Neural crest cell (in vitro differentiated cells): ENCODE measurements at places on chromosomes 5 and 9. TPM values are rescaled to one million over a fixed set of nuclear protein-coding genes. Genes with fewer than 3 reads are reported as not detected.

DNA sequence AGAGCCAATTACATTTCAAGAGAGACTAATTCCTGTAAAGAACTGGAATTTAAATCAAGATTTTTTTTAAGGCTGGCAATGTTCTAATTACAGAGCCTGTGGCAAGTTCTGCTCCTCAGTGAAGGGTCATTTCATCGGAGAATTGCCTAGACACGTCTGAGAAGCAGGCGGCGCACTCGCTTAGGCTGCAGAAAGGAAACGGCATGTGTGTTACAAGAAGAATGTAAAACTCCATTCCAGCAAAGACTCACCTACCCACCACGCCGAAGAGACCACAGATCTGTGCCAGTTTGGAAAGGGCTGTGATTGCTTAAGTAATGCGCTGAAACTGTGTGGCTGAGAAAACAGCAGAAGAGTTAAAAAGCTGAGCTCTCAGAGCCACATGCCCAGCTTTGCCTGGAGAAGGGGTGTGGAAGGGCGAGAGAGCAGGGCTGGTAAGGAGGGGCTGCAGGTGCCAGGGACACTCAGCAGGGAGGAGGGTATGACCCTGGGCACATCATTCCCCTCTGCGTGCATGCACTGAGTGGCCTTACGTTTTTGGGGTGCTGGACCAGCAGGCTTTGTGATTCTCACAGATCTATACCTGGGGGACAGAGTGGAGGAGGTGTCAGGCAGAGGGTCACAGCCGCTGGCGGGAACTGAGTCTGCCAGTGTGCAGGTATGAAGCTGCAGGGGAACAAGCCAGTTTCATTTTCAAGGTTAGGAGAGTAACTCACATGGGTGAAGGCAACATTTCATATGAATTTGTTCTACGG is 17.8 kb upstream of the SLC25A51 start:
- no peak for DNase-seq
- no peaks in the 10 kb centered on the region for H3K27me3 ChIP-seq
- no peaks in the 10 kb centered on the region for H3K36me3 ChIP-seq
- no peak overlapping the region for H3K27ac ChIP-seq
- no peak overlapping the region for H3K4me3 ChIP-seq

Gene BAAT
- 0.16 and 0.30 TPM in 2 replicates for total RNA-seq

Gene BTNL8
- total RNA-seq = not detected in 2 replicates

Gene FBP1
- 0.80 and 0.86 TPM in 2 replicates for total RNA-seq

DNA sequence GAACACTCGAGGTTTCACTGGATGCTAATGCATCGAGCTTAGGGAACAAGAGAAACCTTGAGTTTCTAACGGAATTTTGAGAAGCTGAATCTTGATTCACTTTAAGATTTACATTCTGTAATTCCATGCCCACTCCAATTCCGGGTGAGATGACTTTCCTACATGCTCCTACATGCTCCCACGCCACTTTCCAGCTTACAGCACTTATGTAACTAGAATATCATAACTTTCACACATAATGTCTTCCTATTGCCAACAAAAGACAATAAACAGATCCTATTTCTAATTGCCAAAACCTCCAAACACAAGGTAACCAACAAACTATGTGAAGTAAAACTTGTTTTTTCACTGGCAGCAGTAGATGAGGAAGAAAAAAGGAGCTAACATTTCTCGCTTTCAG is 72.9 kb downstream of the ECPAS start:
- no peak for DNase-seq
- no peak overlapping the region for H3K27ac ChIP-seq
- no peaks in the 10 kb centered on the region for H3K27me3 ChIP-seq
- no peak overlapping the region for H3K4me3 ChIP-seq
- H3K36me3 ChIP-seq = peaks cover 48% of the 10 kb centered on the region

DNA sequence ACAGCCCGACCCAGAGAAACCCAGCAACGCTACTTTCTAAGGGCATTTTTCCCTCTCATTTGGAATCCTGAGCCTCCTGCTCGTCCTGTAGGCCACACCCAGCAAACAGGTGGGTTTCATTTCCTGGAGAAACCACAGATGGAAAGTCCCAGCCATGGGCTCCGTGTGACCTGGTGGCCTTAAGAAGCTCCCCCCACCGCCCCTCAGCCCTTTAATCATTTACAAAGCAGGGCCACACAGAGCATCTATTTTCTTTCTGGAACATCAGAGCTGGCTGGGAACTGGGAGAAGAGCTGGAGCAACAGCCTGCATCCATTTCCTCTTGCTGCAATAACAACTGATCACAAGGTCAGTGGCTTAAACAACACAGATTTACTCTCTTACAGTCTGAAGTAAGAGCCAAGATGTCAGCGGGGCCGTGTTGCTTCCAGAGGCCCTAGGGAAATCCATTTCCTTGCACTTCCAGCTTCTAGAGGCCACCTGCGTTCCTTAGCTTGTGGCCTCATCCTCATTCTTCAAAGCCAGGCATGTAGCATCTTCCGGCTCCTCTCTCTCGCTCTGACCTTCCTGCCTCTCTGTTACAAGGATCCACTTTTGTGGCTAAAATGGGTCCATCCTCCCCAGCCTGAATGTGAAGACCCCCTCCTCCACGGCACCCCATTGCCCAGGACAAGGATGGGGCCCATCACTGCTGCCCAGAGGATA is 40.5 kb downstream of the C9orf50 start:
- DNase-seq = no peak
- peaks cover 41% of the 10 kb centered on the region for H3K4me1 ChIP-seq
- H3K27me3 ChIP-seq = no peaks in the 10 kb centered on the region
- no peaks in the 10 kb centered on the region for H3K36me3 ChIP-seq
- no peak overlapping the region for H3K27ac ChIP-seq

DNA sequence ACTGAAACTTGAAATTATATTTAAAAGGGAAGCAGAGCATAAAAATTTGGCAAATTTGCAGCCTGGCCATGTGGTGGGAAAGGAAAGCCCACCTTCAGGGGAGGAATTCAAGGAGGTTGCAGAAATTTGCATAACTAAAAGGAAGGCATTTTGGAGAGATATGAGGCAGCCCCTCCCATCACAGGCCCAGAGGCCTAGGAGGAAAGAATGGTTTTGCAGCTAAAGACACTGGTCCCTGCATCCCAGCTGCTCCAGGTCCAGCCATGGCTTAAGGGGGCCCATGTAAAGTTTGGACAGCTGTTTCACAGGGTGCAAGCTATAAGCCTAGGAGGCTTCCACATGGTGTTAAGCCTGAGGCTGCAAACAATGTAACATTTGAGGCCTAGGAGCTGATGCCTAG is 212.5 kb downstream of the NNT start:
- no peaks in the 10 kb centered on the region for H3K27me3 ChIP-seq
- H3K4me3 ChIP-seq = no peak overlapping the region
- no peaks in the 10 kb centered on the region for H3K4me1 ChIP-seq
- peaks cover 3% of the 10 kb centered on the region for H3K36me3 ChIP-seq

Gene SLC6A3
- 0.16 and 0.27 TPM in 2 replicates for total RNA-seq

DNA sequence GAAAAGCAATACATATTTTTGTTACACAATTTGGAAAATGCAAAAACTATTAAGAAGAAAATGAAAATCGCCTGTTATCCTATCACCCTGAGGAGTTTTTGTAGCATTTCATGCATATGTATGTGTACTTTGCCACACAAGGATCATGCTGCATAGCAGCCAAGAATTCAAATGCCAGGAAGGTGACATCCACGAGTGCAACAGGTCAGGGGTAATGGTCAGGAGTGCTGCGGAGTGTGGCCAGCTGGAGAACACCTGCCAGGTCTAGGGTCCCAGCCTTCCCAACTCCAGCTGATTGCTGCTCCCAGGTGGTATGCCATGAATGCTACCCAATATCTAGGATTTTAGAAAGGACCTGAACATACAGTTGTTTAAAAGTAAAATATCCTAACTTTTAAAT is 617.1 kb downstream of the PRELID2 start:
- no peak overlapping the region for H3K4me3 ChIP-seq
- H3K27me3 ChIP-seq = no peaks in the 10 kb centered on the region
- H3K4me1 ChIP-seq = no peaks in the 10 kb centered on the region
- peaks cover 12% of the 10 kb centered on the region for H3K36me3 ChIP-seq
- H3K27ac ChIP-seq = no peak overlapping the region

DNA sequence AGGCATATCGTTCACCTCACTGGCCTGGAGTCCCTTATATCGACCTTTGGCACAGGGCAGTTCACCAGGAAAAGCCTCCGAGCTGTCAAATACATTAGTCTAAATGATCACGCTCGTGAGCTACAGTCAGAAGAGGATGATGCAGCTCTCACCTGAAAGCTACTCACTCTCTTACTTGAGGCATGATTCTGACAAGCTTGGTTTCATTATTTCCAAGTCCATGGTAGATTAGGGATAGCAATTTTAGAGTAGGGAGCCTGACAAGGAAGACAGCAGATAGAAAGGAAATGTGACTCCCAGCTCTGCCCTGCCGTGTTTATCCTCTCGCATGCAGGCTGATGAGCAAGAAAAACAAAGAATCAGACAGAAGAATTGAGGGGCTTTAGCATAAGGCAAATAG is 98.0 kb upstream of the MAP1B start:
- H3K4me3 ChIP-seq = no peak overlapping the region

Gene KIAA0825
- 3.4 and 3.5 TPM in 2 replicates for total RNA-seq

DNA sequence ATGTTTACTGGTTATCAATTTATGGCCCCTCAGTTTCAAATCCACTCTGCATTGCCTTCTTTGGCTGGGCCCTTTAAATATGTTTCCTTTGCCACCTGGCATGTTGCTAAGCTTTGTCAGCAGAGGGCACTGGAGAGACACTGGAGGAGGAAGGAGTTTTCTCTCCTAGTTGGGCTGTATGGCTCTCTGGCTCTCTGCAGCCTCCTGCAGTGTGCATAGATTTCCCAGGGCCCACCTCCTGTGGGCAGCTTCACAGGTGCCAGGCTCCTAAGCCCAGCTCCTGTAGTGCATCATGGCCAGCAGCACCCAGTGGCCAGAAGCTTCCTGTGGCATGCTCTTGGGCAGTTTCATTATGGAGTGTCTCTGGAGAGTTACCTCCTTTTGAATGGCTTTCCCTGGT is 23.3 kb downstream of the CAVIN4 start:
- H3K36me3 ChIP-seq = no peaks in the 10 kb centered on the region
- H3K4me3 ChIP-seq = peak overlapping the region; percentile 44
- peak; percentile 52 for DNase-seq
- H3K4me1 ChIP-seq = peaks cover 20% of the 10 kb centered on the region
- peaks cover 22% of the 10 kb centered on the region for H3K27me3 ChIP-seq

Gene CAMK2A
- 0.30 and 0.59 TPM in 2 replicates for total RNA-seq

GRCh38 chr9:126420643-126421564 is 94.3 kb downstream of the MVB12B start:
- H3K27me3 ChIP-seq = no peaks in the 10 kb centered on the region

- no peak overlapping the region for H3K27ac ChIP-seq
- H3K27me3 ChIP-seq = no peaks in the 10 kb centered on the region
- peaks cover 9% of the 10 kb centered on the region for H3K4me1 ChIP-seq
- no peak overlapping the region for H3K4me3 ChIP-seq
Measured at GRCh38 chr9:109401169-109401989, 80.5 kb upstream of the EPB41L4B start.

- no peak for DNase-seq
- peak overlapping the region; percentile 19 for H3K27ac ChIP-seq
- H3K36me3 ChIP-seq = no peaks in the 10 kb centered on the region
- peak overlapping the region; percentile 3 for H3K4me3 ChIP-seq
Measured at GRCh38 chr9:129402931-129403778, 217.7 kb downstream of the C9orf50 start.

Gene SHISAL2B
- 0.55 and 0.93 TPM in 2 replicates for total RNA-seq

Gene INSL6
- not detected in 2 replicates for total RNA-seq

Gene POU5F2
- 0.55 and 0.68 TPM in 2 replicates for total RNA-seq

Gene PCDHGA4
- total RNA-seq = 0.56 and 0.93 TPM in 2 replicates

- H3K4me1 ChIP-seq = peaks cover 3% of the 10 kb centered on the region
- no peak overlapping the region for H3K4me3 ChIP-seq
- no peaks in the 10 kb centered on the region for H3K27me3 ChIP-seq
- H3K36me3 ChIP-seq = no peaks in the 10 kb centered on the region
- DNase-seq = no peak
- no peak overlapping the region for H3K27ac ChIP-seq
Measured at GRCh38 chr5:179129607-179130071, 69.5 kb downstream of the ZNF354C start.

DNA sequence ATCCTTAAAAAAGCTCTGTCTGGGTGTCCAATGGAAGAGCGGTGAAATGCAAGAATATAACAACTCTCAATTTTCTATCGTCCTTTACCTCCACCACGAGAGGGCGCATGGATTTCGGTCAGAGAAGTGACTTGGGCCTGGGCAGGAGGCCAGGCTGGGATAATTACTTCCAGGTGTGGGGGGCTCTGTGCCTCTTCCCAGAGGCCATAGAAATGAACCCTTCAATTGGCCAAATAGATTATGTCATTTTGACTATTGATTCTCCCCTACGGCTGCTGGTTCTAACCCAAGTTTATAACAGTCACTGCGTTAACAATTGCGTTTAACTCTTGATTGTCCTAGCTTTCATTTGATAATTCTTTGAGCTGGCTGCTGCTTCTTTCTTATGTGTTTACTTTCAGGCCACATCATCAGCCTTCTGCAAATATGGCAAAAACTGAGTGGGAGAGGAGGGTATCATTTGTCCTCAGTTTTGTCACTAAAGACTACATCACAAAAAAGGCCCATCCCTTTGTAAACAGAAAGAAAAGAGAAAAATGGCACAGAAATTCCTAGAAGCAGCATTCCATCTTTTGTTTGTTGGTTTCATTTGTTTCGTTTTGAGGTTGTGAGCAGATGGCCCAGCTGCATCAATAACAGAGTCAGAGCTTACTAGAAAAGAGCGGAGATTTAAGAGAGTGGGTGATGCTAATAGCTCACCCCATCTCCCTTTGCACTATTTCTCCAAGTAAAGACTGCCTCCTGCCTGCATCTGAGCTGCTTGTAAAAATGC is 45.4 kb upstream of the ZFR start:
- peaks cover 13% of the 10 kb centered on the region for H3K4me1 ChIP-seq
- H3K4me3 ChIP-seq = no peak overlapping the region
- H3K27me3 ChIP-seq = no peaks in the 10 kb centered on the region
- no peak overlapping the region for H3K27ac ChIP-seq

Gene SLC46A2
- not detected in 2 replicates for total RNA-seq

- no peak overlapping the region for H3K27ac ChIP-seq
- no peak for DNase-seq
- H3K36me3 ChIP-seq = peaks cover 3% of the 10 kb centered on the region
- H3K4me1 ChIP-seq = peaks cover 16% of the 10 kb centered on the region
Measured at GRCh38 chr5:10588779-10589447, 25.0 kb downstream of the ANKRD33B start.

Gene ANGPTL2
- total RNA-seq = 17.9 and 19.2 TPM in 2 replicates

- H3K27me3 ChIP-seq = no peaks in the 10 kb centered on the region
- peak overlapping the region; percentile 58 for H3K27ac ChIP-seq
- no peak overlapping the region for H3K4me3 ChIP-seq
- H3K4me1 ChIP-seq = no peaks in the 10 kb centered on the region
- peaks cover 28% of the 10 kb centered on the region for H3K36me3 ChIP-seq
Measured at GRCh38 chr5:34021334-34021733, 13.5 kb upstream of the AMACR start.
